Activated CD8-positive, alpha-beta memory T cell treated with anti-CD3 and anti-CD28 coated beads for 1 hour (primary cell): ENCODE measurements at places on chromosomes 2 and 18.

DNA sequence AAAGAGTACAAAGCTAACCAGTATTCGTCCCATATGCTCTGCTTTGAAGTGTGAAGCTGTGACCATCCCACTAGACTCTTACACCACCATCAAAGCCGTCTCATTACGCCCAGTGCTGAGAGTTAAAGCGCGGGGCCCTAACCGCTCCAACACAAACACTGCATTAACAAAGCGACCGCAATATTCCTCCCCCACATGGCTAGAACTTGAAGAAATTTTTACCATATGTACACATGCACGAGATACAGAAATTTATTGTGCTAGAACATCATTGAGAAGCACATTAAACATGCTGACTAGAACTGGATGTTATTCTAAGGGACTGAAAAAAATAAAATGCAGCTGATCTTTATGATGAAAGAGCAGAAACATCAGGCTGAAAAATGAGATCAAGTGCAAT is 20.5 kb downstream of the FTCDNL1 start:
- DNase-seq, result no peak

GRCh38 chr2:181832015-181832414 is 59.5 kb upstream of the ITPRID2 start:
- no peak for DNase-seq

DNA sequence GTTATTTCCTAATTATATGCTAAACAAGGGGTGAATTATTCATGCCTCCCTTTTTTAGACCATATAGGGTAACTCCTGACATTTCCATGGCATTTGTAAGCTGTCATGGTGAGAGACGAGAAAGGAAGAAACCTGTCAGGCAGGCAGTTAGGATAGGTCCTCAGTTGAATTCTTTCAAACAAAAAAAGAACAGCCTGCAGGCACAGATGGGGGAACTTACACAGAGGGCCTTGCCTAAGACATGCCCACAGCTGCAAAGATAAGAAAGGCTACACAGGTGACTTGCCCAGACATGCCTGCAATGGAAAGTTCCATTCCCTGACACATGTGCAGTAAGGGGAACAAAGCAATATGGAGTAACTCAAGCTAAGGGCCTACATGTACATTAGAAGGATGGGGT is 128.1 kb downstream of the TMEM163 start:
- DNase-seq, result no peak

- DNase-seq, result no peak
Measured at GRCh38 chr2:230552181-230552580, 136.2 kb downstream of the SP100 start.

DNA sequence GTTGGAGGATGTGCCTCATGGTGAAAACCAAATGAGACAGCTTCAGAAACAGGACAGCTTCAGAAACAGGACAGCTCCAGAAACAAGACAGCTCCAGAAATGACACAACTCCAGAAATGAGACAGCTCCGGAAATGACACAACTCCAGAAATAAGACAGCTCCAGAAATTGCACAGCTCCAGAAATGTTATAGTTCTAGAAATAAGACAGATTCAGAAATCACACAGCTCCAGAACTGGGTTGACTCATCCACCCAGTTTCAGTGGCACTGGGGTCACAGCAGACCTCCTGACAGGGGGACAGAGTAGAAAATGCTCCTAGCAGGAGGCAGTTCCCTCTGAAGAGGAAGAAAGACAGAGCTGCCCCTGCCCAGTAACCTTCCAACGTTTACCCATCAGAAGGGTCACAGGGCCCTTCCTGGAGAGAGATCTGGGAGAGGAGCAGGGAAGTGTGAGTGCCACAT is 26.9 kb upstream of the COL6A3 start:
- DNase-seq, result no peak

DNA sequence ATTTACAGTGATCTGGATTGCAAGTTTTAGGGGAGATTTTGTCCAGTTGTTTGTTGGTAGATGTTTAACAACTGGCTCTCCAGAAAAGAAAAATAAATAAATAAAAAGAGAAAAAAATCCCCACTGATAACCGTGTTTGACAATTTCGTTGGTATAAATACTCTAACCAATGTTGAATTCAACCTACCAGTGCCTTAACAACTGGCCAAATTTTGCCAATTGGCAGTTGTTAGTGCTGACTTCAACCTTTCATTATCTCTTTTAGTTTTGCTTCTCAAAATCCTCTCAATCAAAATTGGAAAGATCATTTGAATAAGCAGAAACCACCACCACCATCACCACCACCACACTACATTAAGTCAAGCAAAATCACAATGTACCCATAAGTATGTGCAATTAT is 490.3 kb downstream of the PIK3C3 start:
- DNase-seq, result no peak

DNA sequence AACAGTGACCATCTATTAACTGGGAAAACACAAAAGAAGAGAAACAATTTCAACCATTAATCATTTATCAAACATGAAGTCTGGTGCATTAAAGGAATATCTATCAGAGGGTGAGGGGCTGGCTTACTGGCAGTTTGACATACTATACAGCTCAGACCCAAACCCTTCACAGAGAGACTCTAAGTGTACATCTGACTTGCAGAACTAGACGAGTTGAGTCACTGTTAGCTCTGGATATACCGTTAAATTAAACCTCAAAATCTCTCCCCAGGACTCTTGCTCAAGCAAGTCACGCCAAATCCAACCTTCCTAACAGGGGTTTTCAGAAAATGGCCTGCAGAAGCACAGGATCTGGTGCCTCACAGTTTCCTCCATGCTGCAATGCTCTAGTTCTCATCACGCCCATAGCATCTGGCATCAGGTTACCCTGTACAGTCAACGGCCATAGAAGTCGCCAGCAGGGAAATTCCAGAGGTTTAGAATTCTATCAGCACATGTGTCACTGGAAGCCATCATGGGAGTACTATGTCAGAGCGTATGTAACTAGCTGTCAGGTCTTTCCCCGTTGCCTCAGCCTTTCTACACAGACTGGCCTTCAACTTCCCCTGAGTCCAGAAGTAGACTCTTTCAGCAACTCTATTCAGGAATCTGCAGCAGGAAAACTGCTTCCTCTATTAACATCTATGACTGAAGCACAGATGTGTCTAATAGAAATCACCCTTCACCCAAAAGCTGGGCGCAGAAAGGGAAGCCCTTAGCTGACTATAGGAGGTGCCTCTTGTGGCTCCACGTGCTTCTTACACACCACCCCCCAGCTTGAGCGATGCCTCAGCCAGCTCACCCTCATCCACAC is 9.3 kb downstream of the TGOLN2 start:
- no peak for DNase-seq

- no peak for DNase-seq
Measured at GRCh38 chr18:48152549-48152948, 222.1 kb upstream of the SMAD2 start.

DNA sequence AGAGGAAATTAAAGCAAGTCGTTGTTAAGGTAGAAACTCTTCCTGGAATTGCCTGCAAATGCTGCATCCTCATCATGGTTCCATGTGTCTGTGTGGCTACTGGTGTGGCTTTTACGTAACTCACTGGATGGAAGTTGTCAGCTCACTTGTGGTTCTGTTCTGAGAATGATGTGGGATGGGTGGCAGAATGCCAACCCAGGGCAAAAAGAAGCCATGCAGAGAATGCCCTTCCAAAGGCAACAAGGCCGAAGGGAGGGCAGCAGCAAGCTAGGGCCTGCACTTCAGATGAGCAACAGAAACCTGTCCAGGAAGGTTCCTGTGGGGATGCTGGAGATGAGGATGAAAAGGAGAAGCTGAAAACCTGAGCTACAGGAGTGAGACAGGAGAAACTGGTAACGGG is 10.4 kb upstream of the NAPG start:
- DNase-seq, result no peak

DNA sequence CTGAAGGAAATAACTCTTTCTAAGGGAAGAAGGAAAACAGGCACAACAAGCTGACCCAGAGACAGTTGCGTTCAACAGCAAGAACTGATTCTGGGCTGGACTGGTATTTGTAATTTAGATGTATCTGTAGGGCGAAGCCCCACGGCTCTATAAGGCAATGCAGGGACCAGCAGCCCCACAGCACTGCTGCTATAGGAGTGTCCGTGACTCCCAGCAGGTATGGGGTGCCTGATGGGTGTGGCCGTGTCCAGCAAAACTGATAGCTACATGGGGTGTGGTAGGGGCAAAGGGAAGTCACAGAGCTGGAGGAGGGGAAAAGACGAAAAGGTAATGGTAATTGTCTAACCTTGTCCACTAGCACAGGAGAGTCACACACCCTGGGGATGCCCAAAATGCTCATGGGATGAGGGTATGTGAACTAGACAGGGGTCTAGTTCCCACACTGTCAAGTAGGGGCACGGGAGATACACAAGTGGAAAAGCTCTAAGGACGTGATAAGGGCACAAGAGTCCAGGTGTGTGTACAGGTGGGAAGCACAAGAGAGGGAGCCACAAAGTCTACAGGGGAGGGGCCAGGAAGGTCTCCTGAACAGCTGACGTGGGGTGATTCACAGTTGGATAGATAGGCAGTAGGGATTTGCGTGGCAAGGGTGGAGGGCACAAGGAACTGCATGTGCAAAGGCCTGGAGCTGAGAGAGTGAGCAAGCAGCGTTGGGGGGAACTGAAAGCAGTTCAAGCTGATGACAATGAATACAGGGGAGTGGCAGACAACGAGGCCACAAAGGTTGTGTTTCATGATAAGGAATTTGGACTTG is 48.5 kb upstream of the ASPRV1 start:
- no peak for DNase-seq

DNA sequence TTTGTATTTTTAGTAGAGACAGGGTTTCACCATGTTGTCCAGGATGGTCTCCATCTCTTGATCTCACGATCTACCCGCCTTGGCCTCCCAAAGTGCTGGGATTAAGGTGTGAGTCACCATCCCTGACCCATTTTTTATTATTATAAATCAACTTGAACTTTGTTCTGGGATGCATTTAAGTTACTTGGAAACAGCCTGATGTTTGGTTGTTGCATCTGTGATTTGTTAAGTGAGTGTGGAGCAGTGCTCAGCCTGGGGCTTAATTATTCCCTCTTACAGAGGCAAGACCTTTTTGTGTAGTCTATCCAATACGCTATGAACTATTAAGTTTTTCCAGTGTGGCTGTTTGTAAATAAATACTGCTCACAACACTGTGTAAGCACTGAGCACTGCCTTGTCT is 32.6 kb downstream of the MTA3 start:
- DNase-seq, result no peak
